BE2C (cell line): ENCODE measurements at places on chromosomes 3 and 15.

GRCh38 chr15:101288905-101289513 lies 6.0 kb downstream of the SNRPA1 start:
- no peak for DNase-seq

- no peak for DNase-seq
These were observed 502.6 kb upstream of the CBLB start for GRCh38 chr3:106371221-106371970.

- DNase-seq = no peak
These were observed 1.0 kb downstream of the MASP1 start for GRCh38 chr3:187290503-187290902.

- no peak for DNase-seq
These were observed 74.5 kb downstream of the BFSP2 start for GRCh38 chr3:133474251-133474801.

GRCh38 chr15:33618350-33618749 lies 307.6 kb downstream of the RYR3 start:
- no peak for DNase-seq
